Anterior cingulate cortex (tissue), 58 donors: ENCODE measurements at places on chromosomes 13 and 19.

DNA sequence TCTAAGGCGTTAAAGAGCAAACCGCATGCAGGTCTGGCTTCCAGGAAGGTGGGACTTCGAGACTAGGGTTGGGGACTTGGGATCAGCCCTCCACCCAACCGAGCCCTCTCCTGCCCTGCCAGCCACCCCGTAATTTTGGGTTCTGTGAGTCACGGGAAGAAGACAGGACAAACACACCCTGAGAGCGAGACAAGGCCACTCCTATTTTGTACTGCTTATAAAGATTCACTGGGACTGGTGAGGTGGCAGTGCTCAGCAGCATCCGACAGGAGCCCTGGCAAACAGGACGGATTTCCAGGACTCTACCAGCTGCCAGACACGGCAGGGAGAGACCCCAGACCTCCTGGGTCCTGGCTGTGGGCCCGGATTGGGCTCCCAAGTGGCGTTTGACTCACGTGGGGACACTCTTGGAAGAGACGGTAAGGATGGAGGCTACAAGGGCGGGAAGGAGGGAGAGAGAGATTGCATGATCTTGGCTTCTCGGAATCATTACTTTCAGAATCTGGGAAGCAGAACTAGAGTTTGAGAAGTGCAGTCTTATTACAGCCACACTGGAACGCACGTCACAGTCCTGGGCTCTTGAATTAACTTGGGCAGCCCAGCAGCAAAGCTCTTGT is at the start of gene C5AR2:
Gene C5AR2 (plus strand): TSS at position 245 of the 617 bp plus-strand sequence. CDS start 8,625 bp downstream, outside the sequence.
- DNase-seq, result no peak

- no peak for DNase-seq
Measured at GRCh38 chr13:94115054-94115453, 364.4 kb downstream of the DCT start.

- DNase-seq, result no peak
Measured at GRCh38 chr13:109900320-109900719, 113.9 kb upstream of the IRS2 start.

DNA sequence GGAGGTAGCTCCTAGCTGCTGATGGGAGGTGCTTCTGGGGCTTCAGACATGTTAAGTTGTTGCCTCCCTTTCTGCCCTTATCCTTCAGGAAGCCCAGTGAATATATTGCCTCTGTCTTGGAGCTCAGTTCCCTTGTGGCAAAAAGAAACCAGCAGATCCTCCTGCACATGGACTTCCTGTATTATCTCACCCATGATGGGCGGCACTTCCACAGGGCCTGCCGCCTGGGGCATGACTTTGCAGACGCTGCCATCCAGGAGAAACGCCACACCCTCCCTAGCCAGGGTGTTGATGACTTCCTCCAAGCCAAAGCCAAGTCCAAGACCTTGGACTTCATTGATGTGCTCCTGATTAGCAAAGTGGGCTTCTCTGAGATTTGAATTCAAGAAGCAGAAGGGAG is 6.0 kb upstream of the CYP4F12 start:
- DNase-seq, result no peak

GRCh38 chr13:60707878-60708277 is 310.9 kb downstream of the TDRD3 start:
- DNase-seq, result no peak

DNA sequence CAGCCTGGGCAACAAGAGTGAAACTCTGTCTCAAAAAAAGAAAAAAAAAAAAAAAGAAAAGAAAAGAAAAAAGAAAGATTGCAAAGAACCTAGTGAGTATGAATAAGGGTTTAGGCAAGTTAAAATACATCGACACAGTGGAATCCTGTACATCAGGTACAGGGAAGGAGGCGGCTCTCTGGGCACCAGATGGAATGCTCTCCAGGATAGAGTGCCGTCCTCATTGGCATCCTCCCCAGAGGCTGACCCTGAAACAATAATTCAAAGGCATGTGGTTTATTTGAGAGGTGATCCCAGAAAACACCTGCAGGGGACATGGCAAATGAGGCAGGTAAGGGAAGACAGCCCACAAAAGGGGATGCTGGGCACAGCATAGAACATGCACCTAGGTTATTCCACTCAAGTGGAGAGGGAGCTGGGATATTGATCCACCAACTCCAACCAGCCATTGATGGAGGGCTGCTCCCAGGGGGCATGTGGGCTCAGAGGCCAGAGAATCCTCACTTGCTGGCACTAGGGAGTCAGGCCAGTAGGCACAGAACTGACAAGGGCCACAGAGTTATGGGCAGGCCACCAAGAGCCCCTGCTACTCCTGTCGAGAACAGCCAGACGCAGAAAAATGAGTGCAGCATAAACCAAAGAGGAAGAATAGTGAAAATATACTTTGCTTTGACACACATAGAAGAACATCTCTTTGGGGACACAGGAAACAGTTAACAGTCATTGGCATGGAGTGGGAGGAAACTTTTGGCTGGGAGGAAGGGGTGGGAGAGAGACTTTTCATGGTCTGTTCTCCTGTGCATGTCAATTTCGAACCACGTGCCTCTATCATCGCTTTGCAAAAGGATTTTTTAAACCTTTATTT is 4.2 kb downstream of the TSPAN16 start:
- no peak for DNase-seq

GRCh38 chr19:50239921-50240590 is 36.6 kb downstream of the MYH14 start:
- no peak for DNase-seq

- DNase-seq, result no peak
Measured at GRCh38 chr13:24663586-24663985, 16.6 kb upstream of the ATP12A start.

- no peak for DNase-seq
Measured at GRCh38 chr19:55027472-55028337, 10.4 kb downstream of the GP6 start.

GRCh38 chr19:48487948-48488347 is 18.8 kb downstream of the CYTH2 start:
- DNase-seq, result no peak
